CD14-positive monocyte (primary cell): ENCODE measurements at places on chromosomes 16 and 17. TPM values are rescaled to one million over a fixed set of nuclear protein-coding genes. Genes with fewer than 3 reads are reported as not detected.
A peak's percentile ranks its signal among the peaks of the same experiment; 100 is the strongest.

Gene DNASE1L2
- not detected for polyA plus RNA-seq

Gene NPIPA1
- polyA plus RNA-seq: 56.0 and 63.7 TPM in 2 replicates

Gene CSH1
- polyA plus RNA-seq: not detected

Gene KRTAP4-7
- not detected for polyA plus RNA-seq

Gene PDE6G
- 11.5 and 13.6 TPM in 2 replicates for polyA plus RNA-seq

DNA sequence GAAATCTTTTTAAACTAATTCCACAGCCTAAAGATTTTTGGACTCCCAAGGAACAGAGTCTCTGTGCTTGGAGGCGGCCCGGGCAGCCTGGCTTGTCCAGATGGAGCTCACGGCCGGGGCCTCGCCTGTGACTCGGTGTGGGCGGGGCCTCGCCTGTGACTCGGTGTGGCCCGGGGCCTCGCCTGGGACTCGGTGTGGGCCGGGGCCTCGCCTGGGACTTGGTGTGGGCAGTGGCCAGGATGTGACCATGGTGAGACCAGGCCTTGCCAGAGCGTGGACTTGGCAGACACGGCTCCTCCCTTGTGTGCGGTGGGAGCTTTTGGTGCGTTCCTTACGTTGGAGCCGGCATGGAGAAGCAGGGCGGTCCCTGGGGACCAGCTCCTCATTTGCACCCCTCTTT lies 92.3 kb downstream of the METRNL start:
- H3K4me3 ChIP-seq: no peak overlapping the region
- H3K27me3 ChIP-seq: no peaks in the 10 kb centered on the region
- no peaks in the 10 kb centered on the region for H3K36me3 ChIP-seq
- H3K27ac ChIP-seq: no peak overlapping the region
- no peaks in the 10 kb centered on the region for H3K4me1 ChIP-seq

GRCh38 chr16:67104845-67105244 lies 4.9 kb upstream of the PHAF1 start:
- no peaks in the 10 kb centered on the region for H3K27me3 ChIP-seq
- peak; percentile 17 for DNase-seq
- peaks cover 28% of the 10 kb centered on the region for H3K4me1 ChIP-seq
- H3K4me3 ChIP-seq: peak overlapping the region; percentile 55

DNA sequence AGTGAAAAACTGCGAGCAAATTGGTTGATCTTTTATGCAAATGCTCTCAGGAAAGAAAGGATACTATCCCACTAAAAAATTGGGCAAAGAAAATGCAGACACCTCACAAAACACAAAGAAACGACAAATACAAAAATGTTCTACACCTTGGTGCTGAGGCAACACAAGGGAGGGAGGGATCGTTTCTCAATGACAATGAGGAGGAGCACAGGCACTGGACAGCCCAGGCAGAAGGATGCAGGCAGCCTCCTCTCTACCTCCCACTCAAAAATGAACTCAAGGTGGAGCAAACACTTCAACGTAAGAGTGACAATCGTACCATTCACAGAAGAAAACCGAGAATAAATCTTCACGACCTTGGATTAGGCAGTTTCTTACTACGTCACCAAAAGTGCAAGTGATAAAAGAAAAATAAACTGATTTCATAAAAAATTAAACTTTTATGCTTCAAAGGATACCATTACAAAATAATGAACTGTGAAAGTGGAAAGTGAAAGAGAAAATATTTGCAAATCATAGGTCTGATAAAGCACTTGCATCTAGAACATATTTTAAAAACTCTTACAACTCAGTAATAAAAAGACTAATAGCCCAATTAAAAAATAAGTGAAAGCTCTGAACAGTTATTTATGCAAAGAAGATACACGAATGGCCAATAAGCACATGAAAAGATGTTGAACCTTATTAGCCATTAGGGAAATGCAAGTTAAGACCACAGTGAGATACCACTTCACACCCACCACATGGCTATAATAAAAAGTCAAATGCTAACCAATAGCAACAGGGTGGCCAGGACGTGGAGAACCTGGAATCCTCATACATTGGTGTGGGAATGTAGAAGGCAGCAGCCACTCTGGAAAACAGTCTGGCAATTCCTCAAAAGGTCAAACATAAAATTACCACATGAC lies 80.8 kb upstream of the TRAP1 start:
- DNase-seq: no peak
- H3K4me1 ChIP-seq: peaks cover 10% of the 10 kb centered on the region
- H3K36me3 ChIP-seq: peaks cover 27% of the 10 kb centered on the region

DNA sequence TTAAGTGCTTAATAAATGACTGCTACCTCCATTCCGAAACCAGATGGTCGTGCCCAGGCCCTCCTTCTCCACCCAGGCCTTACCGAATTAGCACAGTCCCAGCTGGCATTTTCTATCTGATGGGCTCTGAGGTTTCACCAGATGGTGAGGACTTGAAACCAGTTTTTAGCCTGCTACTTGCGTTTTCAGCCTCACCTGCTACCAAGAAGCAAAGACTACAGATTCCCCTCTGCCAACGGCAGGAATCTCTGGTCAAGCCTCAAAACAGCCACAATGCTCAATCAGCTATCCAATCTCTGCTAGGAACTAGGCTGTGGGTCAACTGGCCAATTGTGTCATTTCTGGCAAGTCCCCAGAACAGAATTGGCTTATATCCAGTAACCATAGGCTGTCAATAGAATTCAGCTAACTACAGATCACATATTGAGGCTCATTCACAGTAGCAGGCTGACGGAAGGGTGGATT lies 11.7 kb downstream of the PECAM1 start:
- no peak overlapping the region for H3K27ac ChIP-seq
- DNase-seq: no peak
- H3K27me3 ChIP-seq: no peaks in the 10 kb centered on the region

DNA sequence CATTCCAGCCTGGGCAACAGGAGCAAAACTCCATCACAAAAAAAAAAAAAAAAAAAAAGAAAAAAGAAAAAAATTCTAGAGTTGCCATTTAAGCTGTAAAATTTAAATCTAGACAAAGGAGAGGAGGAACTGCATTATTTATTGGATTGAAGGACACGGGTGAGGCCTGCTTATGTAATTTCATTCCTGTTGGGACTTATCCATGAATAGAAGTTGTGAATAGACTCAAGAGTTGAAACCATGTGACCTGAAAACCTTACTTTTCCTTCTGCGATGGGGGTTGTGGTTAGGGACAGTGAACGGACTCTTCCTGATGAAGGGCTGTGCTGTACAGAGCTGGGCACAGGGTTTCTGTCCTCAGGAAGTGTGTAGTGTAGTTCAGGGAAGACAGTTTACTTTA lies 22.5 kb downstream of the BANP start:
- no peak overlapping the region for H3K4me3 ChIP-seq
- peaks cover 12% of the 10 kb centered on the region for H3K36me3 ChIP-seq
- no peaks in the 10 kb centered on the region for H3K4me1 ChIP-seq
- no peak for DNase-seq
- H3K27ac ChIP-seq: no peak overlapping the region
- no peaks in the 10 kb centered on the region for H3K27me3 ChIP-seq

- no peak overlapping the region for H3K4me3 ChIP-seq
- H3K27ac ChIP-seq: no peak overlapping the region
- no peaks in the 10 kb centered on the region for H3K4me1 ChIP-seq
- no peak for DNase-seq
These were observed 670.1 kb upstream of the C16orf82 start for GRCh38 chr16:26396511-26397235.

DNA sequence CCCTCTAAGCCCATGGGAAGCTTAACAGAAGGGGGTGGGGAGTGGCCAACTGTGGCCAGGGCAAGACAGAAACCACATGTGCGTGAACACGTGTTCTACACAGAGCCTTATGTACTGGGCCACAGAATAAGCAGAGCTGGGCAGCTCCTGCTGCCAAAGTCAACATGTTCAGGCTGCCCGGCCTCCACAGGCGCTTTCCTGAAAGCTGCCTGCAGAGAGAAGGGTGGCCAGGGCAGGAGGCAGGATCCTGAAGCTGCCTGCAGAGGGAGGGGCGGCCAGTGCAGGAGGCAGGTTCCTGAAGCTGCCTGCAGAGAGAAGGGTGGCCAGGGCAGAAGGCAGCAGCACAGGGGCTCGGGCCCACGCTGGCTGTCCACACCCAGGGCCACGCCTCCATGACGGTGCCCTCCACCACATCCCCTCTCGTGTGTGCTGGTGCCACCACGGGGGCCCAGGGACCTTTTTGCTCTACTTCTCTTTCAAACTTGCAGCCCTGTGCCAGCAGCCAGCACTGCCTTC lies 79.5 kb downstream of the ANKRD11 start:
- no peaks in the 10 kb centered on the region for H3K27me3 ChIP-seq
- H3K4me3 ChIP-seq: no peak overlapping the region
- peaks cover 39% of the 10 kb centered on the region for H3K4me1 ChIP-seq
- no peaks in the 10 kb centered on the region for H3K36me3 ChIP-seq

DNA sequence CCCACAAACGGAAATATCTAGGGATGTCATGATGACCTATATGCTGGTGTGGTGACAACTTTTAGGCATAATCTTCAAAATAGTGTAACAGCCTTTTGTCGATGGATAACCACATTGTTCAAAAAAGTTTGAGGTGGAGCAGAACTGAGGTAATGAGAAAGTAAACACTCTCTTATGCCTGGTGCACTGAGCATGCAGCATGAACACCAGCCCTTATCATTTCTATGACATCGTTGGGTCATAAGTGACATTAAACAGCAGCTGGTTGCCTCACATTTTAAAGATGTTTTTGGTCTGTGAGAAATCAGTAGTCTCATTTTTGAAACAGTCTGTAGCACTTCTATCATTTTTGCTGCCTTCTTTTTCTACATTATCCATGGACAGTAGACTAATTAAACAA lies 1.8 kb downstream of the KRT23 start:
- DNase-seq: no peak
- no peak overlapping the region for H3K27ac ChIP-seq
- no peak overlapping the region for H3K4me3 ChIP-seq
- peaks cover 12% of the 10 kb centered on the region for H3K27me3 ChIP-seq
- no peaks in the 10 kb centered on the region for H3K36me3 ChIP-seq

GRCh38 chr17:48547808-48548522 lies 3.1 kb upstream of the HOXB2 start:
- H3K36me3 ChIP-seq: no peaks in the 10 kb centered on the region
- H3K27me3 ChIP-seq: peaks cover 51% of the 10 kb centered on the region
- DNase-seq: no peak
- H3K4me3 ChIP-seq: peak overlapping the region; percentile 29
- H3K27ac ChIP-seq: no peak overlapping the region
- peaks cover 38% of the 10 kb centered on the region for H3K4me1 ChIP-seq

- H3K4me1 ChIP-seq: no peaks in the 10 kb centered on the region
- DNase-seq: no peak
- no peak overlapping the region for H3K27ac ChIP-seq
These were observed 42.7 kb downstream of the TNRC6C start for GRCh38 chr17:78001182-78001581.

DNA sequence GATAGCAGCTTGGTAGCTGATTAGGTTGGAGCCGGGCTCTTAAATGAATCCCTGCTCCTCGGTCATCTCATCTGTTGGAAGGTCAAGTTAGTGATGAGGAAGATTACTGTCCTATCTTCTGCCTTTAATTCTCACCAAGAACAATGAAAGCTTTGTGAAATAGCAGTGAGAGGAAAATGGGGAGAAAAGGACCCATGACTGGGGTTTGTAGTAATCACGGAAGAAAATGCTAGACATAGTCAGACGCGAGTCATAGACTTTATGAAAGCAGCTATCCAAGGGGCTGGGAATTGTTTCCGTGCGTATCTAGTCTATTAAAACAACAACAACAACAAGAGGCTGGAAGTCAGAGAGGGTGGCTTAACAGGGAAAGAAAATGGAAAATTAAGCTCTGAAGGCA lies 18.3 kb downstream of the PIK3R5 start:
- DNase-seq: no peak
- no peak overlapping the region for H3K4me3 ChIP-seq
- H3K36me3 ChIP-seq: peaks cover 16% of the 10 kb centered on the region
- peak overlapping the region; percentile 93 for H3K27ac ChIP-seq
- H3K4me1 ChIP-seq: peaks cover 45% of the 10 kb centered on the region
- no peaks in the 10 kb centered on the region for H3K27me3 ChIP-seq

- no peaks in the 10 kb centered on the region for H3K36me3 ChIP-seq
- no peaks in the 10 kb centered on the region for H3K27me3 ChIP-seq
- H3K4me1 ChIP-seq: no peaks in the 10 kb centered on the region
- no peak overlapping the region for H3K27ac ChIP-seq
- no peak overlapping the region for H3K4me3 ChIP-seq
These were observed 228.8 kb downstream of the CDH11 start for GRCh38 chr16:64892835-64893785.

- no peak for DNase-seq
- no peaks in the 10 kb centered on the region for H3K36me3 ChIP-seq
- H3K4me1 ChIP-seq: no peaks in the 10 kb centered on the region
- no peak overlapping the region for H3K4me3 ChIP-seq
- no peak overlapping the region for H3K27ac ChIP-seq
- H3K27me3 ChIP-seq: no peaks in the 10 kb centered on the region
These were observed 293.1 kb upstream of the FOXF1 start for GRCh38 chr16:86217001-86217890.

GRCh38 chr17:51734462-51734861 lies 424.1 kb downstream of the CA10 start:
- H3K27ac ChIP-seq: no peak overlapping the region
- H3K4me1 ChIP-seq: no peaks in the 10 kb centered on the region
- no peaks in the 10 kb centered on the region for H3K27me3 ChIP-seq
- DNase-seq: no peak
- H3K4me3 ChIP-seq: no peak overlapping the region

DNA sequence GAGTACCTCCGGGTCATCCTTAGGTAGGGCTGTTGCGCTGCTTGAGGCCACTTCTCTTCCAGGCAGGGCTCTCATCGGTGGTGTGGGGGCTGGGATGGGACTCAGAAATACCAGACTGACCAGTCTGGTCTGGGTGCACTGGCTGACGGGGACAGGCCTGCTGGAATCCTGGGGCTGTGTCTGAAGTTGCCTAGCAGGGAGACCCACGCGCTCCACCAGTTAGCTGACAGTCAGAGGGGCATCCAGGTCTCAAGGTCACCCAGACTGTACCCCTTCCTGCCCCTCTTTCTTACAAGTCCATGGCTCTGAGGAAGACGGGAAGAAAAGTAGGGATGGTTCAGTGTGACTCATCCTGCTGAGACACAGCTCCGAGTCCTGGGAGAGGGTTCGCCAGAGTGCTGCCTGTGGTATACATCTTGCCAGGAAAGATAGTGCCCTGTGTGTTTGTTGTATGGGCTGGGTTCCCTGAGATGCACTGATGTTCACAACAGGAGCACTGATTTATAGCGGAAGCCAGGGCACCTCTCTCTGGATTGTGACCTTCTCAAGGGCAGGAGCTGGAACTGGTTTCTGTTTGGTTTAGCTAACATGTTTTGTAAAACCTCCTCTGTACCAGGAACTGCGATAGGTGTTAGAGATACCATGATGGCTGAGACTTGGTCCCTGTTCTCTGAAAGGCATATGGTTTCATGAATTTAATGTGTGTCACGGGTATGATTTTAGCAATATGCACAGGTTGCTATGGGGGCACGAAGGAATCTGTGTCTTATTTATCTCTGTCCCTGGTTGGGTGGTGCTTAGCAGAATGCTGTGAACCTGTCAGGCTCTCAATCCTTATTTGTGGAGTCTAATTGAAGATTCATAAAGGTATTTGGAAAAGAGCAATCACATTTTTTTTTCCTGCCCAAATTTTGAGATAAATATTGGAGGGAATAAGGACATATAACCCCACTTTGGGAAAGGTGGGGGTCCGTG lies 97.5 kb downstream of the OR1D5 start:
- H3K4me3 ChIP-seq: no peak overlapping the region
- no peaks in the 10 kb centered on the region for H3K4me1 ChIP-seq
- no peak overlapping the region for H3K27ac ChIP-seq
